GM10248 (cell line): ENCODE measurements at places on chromosomes 12 and 14.

- DNase-seq = no peak
Observed at GRCh38 chr12:59193476-59194050, 273.3 kb upstream of the LRIG3 start.

- DNase-seq = no peak
Observed at GRCh38 chr12:78442454-78442801, 422.1 kb upstream of the SYT1 start.

GRCh38 chr12:125187148-125187745 is 122.0 kb downstream of the AACS start:
- no peak for DNase-seq

GRCh38 chr14:96267916-96268315 is 11.9 kb downstream of the BDKRB1 start:
- no peak for DNase-seq

GRCh38 chr12:3920351-3921150 is 47.4 kb upstream of the PARP11 start:
- no peak for DNase-seq
